ENCODE measurements at places on chromosomes 2 and 18.

GRCh38 chr2:65579506-65580235, 147.3 kb upstream of the SPRED2 start:
- DNase-seq, result no peak

DNA sequence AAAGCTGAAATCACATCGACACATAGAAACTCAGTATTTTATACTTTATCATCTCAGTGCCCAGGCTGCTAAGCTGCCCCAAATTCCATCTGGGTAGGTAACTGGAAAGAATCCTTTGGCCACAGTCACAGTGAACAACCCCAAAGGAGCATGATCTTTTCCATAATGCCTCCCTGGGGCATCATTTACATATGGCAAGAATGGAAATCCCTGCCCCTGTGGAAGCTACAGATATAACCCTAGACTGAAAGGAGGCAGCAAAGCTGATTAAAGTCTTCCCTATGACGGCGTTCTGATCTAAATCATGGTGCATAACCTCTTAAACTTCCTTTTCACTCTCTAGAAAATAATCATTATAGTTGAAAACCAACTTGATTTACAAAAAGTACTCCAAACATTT, 41.5 kb downstream of the MAP3K19 start:
- DNase-seq, result no peak

- DNase-seq, result no peak
Observed at GRCh38 chr2:85890522-85891176, 1.9 kb upstream of the ST3GAL5 start.

DNA sequence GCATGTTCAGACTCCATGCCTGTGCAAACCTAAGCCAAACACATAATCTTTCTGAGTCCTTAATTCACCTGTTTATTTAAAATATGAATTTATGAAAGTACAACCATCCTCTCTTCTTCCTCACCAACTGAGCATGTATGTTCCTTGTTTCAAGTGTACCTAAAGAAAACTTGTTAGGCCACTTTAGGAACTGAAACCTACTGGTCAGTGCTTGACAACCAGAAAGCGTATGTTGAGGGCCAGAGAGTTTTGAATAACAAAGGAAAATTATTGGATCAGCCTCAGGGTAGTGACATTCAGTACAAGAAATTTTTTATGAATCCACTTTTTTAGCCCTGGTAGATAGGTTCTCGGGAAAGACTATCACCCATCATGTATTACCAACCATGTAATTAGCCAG, 847.6 kb upstream of the CELF4 start:
- no peak for DNase-seq

GRCh38 chr2:217256251-217256650, 396.4 kb upstream of the TNP1 start:
- DNase-seq, result no peak

GRCh38 chr2:134717286-134718022, 1.3 kb downstream of the TMEM163 start:
- no peak for DNase-seq

GRCh38 chr2:240162531-240162930, 22.1 kb upstream of the OTOS start:
- DNase-seq, result no peak

- no peak for DNase-seq
Observed at GRCh38 chr2:41414486-41415230, 633.2 kb upstream of the PKDCC start.

DNA sequence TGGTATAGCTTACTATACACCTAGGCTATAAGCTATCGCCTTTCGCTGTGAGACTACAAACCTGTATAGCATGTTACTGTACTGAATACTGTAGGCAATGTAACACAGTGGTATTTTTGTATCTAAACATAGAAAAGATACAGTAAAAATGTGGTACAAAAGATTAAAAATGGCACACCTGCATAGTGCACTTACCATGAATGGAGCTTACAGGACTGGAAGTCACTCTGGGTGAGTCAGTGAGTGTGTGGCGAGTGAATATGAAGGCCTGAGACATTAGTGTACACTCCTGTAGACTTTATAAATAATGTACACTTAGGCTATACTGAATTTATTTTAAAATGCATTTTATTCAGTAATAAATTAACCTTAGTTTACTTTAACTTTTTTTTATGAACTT, 258.2 kb upstream of the SP5 start:
- DNase-seq, result no peak

- no peak for DNase-seq
Observed at GRCh38 chr2:33321236-33321771, 155.1 kb upstream of the RASGRP3 start.

- DNase-seq, result no peak
Observed at GRCh38 chr2:188320861-188321260, 29.2 kb downstream of the GULP1 start.

DNA sequence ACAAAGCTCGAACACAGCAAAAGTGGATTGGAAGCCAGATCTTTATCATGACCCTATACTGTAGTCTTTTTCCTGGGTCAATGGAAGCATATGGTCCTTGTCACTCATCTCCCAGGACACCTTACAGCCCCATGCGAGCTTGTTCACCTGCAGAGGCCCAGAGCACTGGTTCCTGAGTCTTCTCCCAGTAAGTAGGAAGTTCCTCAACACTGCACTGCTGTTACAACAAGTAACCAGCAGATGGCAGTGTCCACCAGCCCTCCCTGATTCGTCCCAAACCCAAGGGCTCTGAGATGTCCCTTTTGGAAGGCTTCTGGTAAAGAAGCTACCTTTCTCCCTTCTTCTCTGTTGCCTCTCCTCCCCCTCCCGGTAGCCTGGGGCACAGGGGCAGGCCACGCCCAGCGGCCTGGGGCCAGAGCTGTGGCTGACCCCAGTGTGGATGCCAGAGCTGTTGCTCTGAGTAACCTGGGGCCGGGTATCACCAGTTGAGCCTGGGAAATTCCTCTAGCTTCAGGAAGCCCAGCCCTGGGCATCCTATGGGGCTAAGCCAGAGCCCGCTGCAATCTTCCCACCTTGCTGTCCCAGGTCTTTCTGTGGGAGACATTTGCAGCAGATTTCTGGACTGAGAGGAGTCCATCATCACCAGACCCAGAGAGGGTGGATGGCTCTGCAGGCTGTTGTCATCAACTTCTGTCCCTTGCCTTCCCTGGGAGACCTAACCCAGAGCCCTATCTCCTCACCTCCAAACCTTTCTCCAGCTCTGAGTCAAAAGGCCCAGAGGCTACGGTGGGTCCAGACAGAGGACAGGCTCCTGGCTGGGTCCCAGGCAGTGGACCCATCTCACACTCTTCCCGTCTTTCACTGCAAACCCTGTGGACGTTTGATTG, 5.3 kb upstream of the GDF7 start:
- peak; percentile 61 for DNase-seq

DNA sequence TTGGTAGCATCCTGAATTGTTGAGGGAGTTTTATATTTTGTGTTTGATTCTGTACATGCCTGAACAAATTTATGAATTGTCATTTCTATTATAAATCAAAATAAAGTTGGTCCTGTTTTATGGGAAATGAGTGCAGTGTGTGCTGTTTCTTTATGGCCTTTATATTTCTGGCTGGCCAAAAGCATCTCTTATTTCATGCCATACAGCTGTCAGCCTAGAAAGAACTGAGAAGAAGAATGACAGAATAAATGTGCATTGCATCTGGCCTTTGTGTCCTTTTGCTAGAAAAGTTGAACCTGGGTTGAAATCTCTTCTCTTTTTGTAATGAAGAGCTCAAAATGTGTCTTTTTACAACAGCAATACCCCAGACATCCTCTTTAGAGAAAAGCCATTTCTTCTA, 474.7 kb upstream of the LRATD1 start:
- DNase-seq, result no peak

DNA sequence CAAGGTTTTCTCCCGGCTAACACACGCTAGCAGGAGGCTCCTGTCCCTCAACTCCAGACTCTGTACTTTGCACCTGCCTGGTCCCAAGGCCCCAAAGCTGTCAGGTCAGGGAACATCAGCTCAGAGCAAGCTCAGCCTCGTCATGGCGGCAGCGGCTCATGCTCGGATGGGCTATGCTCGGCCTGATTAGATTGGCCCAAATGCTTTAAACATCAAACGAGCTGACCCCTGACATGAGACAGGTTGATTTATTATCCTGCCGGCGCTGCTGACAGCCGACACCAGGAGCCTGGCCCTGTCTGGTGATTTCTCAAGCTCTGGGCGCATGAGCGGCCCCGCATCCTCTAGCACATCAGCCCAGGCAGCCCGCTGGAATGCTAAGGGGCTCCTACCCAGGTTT, 436.4 kb downstream of the EIPR1 start:
- DNase-seq, result no peak

DNA sequence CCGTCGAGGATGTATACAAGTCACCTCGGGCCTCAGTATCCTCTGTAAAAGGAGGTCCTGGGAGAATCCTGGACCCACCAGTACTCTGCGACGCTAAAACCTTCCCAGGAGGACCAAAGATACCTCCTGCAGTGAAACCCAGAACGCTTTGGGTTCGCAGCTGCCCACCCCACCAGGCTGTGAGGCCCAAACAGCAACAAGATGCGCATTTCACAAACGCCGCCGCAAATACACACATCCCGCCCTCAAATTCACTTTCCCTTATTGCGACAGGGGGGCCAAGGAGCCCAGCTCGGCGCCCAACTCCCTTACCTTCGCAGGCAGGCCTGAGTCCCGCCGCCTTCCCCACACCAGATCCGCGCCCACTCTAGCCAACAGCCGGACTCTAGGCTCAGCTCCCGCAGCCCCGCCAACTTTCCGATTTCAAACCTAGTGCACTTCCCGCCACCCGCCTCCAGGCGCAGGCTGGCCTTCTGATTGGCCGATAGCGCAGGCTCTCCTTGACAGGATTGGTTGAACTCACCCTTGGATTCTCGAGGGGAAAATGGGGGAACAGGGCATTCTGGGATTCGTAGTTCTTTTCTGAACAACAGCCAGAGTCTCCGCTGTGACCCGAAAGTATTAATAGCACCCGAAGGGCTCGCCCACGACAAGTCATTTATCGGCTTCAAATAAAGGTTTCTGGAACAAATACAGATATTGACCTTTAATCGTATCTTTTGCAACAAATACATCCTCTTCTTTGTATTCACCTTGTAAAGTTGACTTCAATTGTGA, at the start of gene SPC25:
Gene SPC25 (minus strand): TSS at position 425 of the 777 bp plus-strand sequence. CDS start 911 bp downstream, outside the sequence.
- DNase-seq, result peak; percentile 81

DNA sequence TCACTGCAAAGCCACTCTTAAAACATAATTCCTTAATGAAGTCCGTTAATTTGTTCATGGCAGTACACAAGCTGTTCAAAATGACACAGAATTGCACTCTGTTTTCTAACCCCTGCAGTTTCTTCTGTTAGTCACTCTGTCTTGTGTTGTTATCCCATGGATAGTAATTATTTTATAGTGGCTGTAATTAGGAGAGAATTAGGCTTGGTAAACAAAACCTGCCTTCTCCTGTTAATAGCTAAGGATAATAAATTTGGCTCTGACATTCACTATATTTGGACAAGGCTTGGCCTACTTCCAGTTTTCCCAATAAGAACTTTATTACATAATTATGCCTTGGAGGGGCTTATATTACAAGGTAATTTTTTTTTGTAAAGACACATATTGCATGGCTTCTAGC, 330.3 kb upstream of the FIGN start:
- DNase-seq, result no peak
